Activated effector memory CD4-positive, alpha-beta T cell treated with Interleukin-2 at 50 U/mL for 16 hours (primary cell): ENCODE measurements at places on chromosomes 16 and 17.
A peak's percentile ranks its signal among the peaks of the same experiment; 100 is the strongest.

GRCh38 chr17:14149751-14150150 lies 80.4 kb downstream of the COX10 start:
- DNase-seq: no peak

GRCh38 chr16:4611337-4612021 lies 3.2 kb downstream of the UBALD1 start:
- no peak for DNase-seq

GRCh38 chr17:74951680-74952421 lies 16.2 kb downstream of the OTOP3 start:
- DNase-seq: no peak

DNA sequence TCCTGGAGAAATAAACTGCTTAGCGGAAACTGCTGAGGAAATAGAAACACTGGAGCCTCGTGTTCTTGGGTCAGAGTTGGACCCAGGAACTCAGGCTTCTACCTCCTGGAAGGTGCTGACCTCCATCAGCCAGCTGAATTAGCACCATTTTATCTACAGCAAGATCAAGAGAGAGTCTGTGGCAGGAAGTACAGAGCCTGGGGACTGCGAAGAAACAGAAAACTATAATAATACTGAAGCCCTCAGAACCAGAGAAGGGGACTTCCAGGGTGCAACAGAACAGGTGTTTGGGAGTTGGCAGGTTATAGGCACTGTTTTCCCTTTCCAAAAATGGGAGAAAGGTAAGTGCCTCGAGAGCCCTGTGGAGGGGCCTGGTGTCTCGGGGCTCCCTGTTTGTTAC lies 379.7 kb downstream of the CA10 start:
- DNase-seq: no peak

DNA sequence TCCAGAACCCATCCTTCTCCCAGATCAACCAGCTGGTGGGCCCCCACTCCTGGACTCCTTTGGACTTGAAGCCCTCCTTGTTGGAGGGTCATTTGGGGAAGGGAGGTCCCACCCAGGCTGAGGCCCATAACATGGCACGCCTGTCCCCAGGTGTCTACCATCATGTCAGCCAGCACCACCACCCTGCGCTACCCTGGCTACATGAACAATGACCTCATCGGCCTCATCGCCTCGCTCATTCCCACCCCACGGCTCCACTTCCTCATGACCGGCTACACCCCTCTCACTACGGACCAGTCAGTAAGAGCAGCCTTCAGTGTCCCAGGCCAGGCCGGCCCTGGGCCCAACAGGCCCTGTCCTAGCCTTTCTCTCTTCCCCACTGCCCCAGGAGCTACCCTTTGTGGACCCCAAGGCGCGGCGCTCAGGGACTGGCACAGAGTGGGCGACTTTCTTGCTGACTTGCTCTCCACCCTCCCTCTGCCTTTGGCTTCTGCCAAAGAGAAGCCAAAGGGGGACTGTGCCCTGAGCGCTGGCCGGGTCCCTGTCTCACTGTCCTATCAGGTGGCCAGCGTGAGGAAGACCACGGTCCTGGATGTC lies 4.3 kb downstream of the TUBG1 start:
- DNase-seq: no peak

DNA sequence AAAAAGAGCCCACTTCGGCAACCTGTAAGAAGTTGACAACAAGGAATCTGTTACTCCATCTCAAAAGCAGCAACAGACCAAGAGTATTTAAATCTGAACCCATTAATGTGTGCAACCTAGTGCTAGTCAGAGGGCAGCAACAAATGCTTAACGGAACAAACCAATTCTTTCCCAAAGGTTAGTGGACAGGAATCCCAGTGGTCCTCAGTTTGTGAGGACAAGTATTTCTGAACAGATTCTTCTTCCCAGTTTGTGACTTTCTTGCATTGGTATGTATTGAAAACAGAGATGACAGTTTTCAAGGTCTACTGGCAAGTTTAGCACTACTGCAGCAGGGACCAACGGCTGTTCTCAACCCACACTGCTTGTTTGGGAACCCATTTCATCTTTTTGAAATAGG lies 2.9 kb downstream of the RPL26 start:
- no peak for DNase-seq

DNA sequence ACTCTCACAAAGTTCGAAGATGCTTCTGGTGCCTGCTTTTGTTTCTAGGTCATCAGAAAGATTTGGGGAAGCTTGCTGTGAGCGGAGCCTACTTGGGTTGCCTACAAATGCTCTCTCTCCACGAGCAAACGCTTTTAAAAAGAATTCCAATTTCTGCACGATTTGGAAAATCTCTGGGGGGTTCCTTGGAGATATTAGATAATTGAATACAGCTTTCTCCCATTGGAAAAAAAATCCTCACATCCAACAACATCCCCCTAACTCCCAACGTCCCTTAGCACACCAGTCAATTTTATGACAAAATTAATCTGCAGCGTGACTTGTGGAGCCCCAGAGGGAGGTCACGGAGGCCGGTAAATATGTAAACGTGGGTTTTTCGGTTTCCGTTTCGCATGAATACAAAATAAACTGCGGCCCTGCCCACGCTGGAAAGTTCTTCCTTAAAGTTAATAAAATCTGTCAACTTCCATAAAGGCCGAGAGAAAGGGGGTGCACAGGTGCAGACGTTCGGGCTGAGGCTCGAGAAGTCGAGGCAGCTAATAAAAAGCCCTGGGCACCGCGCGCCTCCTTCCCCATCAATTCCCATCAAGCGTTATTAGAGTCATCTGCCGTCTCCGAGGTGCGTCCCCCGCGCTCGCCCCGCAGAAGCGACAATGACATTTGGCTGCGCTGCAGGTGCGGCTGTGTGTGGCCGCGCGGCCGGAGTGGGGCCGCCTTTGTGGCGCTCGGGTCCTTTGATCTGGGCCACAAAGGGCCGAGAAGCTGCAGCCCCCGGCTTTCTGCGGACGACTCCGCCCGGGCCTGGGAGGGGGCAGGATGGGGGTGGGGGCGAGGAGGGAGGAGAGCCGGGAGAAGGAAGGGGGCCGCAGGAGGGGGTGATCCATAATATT lies 37.6 kb downstream of the SALL1 start:
- no peak for DNase-seq

GRCh38 chr17:55588446-55589242 lies 77.4 kb upstream of the SMIM36 start:
- DNase-seq: no peak

GRCh38 chr16:7363422-7364417 lies 31.1 kb downstream of the RBFOX1 start:
- no peak for DNase-seq

GRCh38 chr16:85900027-85900792 lies 1.2 kb downstream of the IRF8 start:
- DNase-seq: no peak

DNA sequence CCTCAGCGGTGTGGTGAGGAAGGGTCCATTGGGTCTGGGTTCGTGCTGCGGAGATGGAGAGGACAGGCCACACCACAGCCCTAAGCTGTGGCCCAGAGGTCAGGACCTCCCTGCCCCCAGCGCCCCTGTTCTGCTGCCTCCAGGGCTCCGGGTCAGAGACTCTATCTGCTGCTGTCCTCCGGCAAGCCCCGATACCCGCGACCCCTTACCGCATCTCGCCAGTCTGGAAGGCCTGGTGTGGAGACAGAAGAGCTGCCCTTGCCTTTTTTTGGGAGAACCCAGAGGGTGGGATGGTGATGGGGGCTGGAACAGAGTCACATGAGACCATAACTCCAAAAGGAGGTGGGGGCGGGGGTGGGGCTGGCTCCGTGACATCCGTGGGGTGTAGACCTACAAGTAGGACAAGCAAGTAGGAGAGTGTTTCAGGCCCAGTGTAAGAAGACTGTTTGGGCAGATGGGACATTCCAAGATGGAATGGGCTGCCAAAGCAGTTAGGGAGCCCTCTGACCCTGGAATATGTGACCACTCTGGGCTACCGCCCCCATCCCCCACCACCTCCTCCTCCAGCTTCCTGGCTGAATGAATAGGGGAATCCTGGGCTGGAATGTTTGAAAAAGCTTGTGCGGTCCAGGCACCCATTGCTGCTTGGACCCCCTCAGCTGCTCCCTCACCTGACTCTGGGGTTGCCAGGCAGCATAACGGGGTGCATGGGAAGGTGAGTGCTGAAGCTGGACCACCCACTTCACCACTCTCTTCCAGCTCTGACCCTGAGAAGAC lies 1.4 kb downstream of the XYLT2 start:
- no peak for DNase-seq

GRCh38 chr17:75843577-75844529 lies at the start of gene UNC13D:
TSS of gene UNC13D (minus strand) at chr17:75844404. CDS start at chr17:75844337, 67 bp downstream.
- DNase-seq: peak; percentile 60

- DNase-seq: no peak
These were observed 24.1 kb upstream of the KRT24 start for GRCh38 chr17:40727447-40728231.

DNA sequence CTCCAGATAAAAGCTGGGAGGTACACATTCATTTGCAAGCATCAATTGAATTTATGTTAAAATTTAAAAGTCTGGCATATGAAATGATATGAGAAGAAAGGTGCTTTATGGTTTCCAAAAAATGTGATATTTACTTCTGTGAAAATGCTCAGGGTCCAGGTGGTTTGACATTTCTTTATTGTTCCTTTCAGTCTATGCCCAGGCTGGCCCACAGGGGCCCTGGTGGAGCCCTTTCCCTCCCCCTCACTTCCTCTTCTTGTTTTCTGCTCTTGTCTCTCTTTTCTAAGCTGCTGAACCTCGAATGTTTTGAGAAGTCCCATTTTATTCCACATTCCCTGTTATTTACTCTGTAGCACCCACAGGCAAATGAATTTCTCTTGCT lies 127.8 kb downstream of the HS3ST3B1 start:
- peak; percentile 13 for DNase-seq

GRCh38 chr17:74020522-74020921 lies 183.0 kb upstream of the RPL38 start:
- DNase-seq: no peak

- no peak for DNase-seq
These were observed 107.4 kb upstream of the CDH11 start for GRCh38 chr16:65229191-65229662.

DNA sequence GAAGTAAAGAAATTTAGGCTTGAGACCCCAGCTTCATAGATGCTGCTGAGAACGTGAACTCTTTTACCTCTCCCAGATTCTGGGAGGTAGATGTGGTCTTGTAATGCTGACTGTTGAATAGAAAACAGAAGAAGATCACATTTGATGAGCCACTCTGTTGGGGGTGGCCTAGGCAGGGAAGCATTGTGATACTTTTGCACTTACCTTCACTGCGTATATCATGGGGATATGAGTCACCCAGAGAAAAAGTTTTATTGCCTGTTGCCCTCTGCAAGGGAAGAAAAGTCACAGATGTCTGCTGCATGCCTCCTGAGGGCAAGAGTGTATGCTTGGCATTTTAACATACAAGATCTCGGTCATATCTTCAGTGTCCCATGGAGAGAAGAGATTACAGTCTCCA lies 365.4 kb downstream of the SNX29 start:
- DNase-seq: no peak

GRCh38 chr16:15650698-15651171 lies 690 bp downstream of the NDE1 start:
- no peak for DNase-seq

DNA sequence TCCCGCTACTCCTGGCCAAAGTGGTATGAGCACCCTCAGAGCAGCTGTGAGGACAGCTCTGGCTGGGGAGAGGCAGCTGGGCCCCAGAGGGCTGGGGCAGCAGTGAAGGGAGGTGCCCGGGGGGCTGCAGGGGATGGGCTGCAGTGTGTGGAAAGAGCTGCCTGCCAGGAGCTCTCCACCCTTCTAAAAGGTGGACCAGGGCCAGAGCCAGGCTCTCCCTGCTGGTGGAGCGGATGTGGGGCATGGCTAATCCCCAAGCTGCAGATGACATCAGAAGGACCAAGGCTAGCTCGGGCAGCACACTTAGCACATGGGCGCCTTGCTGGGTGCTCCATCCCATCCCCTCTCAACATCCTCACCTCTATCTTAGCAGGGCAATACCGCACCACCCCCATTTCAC lies 103.1 kb downstream of the SDK2 start:
- no peak for DNase-seq

DNA sequence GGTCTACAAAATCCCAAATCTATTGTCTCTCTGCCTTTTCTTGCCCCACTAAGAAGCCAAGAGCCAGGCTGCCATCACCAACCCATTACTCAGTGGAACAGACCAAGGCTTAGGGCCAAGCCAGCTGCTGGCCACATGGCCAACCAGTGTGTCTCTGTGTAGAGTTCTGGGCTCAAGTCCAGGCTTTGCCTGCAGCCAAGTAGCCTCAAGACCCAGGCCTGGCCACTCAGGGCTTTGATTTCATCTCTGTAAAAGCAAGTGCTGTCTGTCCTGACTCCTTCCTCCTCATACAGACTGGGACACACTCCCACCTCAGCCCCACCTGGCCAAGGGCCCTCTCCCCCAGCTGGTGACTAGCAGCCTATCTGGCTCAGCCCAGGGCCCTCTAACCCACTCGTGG lies 14.6 kb downstream of the SREBF1 start:
- no peak for DNase-seq

- no peak for DNase-seq
These were observed 904 bp downstream of the MAP2K3 start for GRCh38 chr17:21285164-21286065.

- no peak for DNase-seq
These were observed 90.5 kb downstream of the NPIPB11 start for GRCh38 chr16:29315916-29316517.

DNA sequence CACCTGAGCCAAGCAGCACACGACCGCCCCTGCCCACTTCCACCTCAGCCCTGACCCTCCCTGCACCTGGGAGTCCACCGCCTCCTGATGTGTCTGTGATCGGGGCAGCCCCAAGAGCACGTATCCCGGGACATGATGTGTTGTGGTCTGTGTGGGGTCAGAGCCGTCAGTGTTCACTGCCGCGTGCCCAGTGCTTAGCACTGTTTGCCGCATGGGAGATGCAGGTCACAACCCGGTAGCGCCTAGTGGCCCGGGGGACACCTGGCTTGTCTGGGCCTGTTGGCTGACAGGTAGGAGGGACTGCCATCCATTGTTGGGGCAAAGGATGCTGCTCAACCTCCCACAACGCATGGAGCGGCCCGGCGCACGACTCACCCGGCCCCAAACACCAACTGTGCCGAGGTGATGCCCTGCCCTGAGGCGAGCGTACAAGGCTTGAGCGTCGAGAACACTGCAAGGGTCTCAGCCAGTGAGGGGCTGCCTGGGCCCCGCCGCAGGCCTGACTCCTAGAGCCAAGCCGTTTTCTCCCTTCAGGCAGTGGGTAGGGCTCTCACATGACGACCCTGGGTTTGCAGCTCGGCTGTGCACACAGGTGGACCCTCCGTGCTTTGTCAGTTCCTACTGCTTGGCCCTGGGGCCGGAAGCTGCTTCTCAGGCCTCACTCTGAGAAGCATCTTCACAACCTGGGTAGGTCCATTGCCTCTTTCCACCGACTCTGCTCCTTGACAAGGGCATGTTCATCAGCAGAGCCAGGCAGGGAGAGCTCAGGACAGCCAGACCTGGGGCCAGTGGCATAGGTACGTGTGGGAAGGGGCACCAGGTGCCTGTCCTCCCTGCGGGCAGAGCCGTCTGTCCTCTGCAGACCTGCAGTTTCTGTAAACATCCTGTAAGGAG lies 5.9 kb upstream of the C16orf95 start:
- DNase-seq: no peak

- DNase-seq: no peak
These were observed 49.3 kb upstream of the CACNG4 start for GRCh38 chr17:66915204-66915611.

- DNase-seq: no peak
These were observed 352.7 kb downstream of the CA10 start for GRCh38 chr17:51805765-51806164.
